Left kidney (tissue), 8 donors: ENCODE measurements at places on chromosomes 6 and 20. TPM values are rescaled to one million over a fixed set of nuclear protein-coding genes. Genes with fewer than 3 reads are reported as not detected.

Gene RAD21L1
- polyA plus RNA-seq, result not detected

Gene ARMH2
- polyA plus RNA-seq, result not detected

Gene TBX18
- 12.5 TPM for polyA plus RNA-seq

Gene ZBTB24
- polyA plus RNA-seq, result 17.4 TPM

GRCh38 chr6:22913612-22914011, 344.2 kb downstream of the HDGFL1 start:
- DNase-seq, result no peak

- no peak for DNase-seq
Observed at GRCh38 chr6:6665555-6666243, 77.2 kb downstream of the LY86 start.

DNA sequence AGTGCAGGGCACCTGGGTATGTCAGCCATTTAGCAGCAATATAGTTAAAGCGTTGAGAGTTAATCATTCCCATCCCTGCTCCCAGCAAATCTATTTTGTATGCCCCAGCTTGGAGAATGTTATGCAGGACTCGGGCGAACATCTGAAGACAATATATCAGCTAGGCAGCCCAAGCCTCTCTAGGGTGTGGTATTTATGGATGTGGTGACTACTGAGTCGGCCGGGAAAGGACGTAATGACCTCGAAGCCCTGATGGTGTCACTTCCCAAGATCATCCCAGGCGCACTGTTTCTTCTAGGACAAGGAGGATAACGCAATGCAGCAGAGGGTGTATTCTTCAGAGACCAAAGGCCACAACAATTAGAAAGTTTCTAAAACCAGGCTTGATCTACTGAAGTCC, 63.6 kb upstream of the FAM184A start:
- DNase-seq, result no peak

DNA sequence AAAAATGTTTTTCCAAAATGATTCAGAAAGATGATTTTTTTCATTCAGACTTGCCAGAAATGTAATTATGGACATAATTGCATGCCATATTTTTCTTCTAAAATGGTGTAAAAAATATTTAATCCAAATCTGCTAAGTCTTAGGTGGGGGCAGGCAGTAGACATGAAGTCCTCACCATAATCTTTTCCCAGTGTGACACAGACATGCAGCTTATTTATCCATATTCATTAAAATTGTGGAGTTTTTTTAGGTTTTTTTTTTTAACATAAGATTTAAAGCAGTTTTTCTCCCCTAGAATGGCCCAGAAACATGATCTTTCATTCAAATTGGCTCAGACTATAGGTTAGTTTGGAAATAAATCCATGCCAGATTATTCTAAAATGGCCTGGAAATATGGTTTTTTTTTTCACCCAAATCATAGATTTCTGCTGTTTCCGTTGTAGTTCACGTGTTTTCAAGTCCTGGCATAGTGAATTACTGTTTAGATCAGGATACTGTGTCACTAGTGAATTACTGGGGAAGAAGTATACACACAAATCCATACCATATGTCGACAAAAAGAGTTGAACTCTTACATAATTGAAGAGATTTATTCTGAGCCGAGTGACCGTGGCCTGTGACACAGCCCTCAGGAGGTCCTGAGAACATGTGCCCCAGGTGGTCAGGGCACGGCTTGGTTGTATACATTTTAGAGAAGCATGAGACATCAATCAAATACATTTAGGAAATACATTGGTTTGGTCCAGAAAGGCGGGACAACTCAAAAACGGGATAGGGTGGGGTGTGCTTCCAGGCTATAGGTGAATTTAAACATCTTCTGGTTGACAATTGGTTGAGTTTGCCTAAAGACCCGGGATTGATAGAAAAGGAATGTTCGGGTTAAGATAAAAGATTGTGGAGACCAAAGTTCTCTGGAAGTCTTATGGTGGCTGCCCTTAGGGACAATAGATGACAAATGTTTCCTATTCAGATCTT, 33.9 kb downstream of the ZNF133 start:
- DNase-seq, result no peak

- DNase-seq, result no peak
Observed at GRCh38 chr6:3535776-3536435, 79.1 kb upstream of the SLC22A23 start.

DNA sequence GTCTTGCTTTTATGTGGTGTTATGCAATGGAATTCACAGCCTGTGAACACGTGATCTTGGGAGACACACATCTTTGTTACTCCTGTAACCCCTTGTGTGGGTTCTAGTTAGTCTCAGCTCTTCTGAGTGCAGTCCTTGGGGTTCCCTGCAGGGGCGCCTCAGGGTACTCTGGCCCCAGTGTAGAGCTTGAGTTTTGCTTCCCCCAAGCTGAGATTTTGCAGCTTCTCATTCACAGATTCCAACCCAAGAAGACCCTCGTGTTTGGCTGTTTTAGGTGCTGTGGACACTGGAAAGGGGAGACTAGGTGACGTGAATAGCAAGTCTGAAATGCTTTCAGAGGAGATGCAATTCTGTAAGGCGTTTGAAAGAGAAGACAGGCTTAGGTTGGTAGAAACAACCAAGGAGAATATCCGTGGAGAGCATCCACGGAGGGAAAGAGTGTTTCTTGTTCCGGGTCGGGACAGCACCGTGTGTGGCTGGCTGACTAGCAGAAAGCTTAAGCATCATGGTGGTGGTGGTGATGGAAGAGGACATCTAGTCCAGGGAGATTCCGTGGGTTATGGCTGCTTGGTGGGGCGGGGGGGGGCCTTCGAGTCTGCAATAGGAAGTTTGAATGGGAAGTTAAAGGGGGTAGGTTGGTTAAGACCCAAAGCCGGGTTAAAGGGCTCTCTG, 30.1 kb downstream of the DUSP22 start:
- no peak for DNase-seq

DNA sequence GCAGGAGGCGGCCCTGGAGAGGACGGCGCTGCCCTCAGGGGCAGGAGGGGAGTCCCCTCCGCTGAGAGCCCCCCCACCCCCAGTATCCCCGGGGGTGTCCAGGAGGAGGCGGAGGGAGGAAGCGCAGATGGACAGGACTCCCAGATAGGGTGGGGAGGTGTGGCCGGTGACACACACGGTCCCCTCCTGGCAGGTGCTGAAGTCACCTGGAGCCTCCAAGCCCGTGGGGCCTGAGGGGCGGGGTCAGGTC, 1.4 kb downstream of the STMN3 start:
- DNase-seq, result no peak

DNA sequence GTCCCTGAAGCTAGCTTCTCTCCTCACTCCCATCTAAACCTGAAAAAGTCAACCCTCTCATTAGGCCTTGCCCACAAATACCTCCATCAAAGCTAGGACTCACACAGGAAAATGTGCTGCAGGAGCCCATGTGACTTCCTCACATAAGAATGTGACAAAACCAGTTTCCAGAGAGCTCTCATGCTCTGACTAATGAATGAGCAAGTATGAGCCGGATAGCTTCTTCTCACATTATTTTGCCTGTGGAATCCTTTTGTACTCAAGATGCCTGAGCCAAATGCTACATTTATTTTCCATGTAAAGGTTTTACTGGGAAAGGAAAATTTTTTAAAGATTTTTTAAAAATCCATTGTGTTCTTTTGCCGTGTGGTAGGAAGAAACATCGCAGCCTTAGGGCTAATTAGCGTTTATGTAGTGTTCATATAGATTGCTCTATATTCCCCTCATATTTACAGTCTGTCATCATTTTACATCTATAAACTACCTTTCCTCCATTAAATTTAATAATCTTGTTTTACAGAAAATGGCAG, 68.6 kb upstream of the CCN6 start:
- DNase-seq, result peak; percentile 53

GRCh38 chr6:22884456-22884855, 315.1 kb downstream of the HDGFL1 start:
- DNase-seq, result no peak

DNA sequence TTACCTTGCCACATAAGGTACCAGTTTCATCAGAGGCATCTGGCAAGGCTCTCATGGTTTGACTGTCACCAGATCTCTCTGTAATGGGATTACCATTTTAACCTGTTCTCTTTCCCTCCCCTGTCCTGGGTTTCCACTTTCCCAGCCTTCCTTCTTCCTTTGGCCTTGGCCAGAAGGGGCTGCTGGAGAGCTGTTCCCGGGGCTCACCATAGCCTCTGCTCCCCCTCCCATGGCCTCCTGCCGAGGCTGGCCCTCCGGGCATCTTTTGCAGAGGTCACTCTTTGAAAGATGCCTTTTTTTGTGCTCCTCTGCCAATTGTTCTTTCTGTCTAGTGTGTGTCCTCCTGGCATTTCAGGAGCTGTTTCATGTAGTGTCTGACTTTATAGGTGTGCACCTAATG, 100.7 kb upstream of the SCP2D1 start:
- DNase-seq, result no peak

DNA sequence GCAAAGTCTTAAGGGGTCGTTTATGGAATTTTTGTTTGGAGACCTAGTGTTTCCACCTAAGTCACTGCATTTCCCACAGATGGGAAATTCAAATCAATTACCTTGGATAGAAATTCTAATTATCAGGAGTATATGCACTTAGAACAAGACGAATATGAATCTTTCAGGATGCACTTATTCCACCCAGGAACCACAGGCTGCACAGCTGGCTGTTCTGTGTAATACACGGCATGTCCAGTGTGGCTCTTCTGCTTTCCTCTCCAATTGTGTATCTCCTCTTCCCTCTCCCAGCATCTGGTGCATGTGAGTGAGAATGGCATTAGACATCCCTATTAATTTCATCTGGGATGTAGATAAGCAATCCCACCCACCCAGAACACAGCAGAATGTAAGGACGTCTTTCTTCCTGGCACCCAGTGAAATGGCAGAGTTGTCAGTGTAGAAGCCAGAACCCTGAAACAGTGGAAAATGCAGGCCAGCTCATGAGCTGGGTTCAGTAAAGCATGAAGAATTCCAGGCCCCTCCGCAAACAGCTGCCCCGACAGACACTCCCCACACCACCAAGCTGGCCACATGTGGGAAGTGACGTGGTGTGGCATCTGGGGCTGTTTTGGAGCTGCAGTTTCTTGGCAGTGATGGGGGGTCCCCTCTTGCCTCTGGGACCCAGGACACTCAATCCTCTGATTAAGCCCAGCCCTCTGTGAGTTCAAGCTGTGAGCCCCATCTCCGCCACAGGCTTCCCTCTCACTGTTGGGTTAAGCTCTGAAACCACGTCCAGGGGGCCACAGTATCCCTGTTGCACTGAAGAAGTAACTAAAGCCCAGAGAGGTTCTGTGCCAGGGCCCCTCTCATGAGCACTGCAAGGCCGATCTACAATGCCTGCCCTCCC, 180.1 kb upstream of the CST7 start:
- no peak for DNase-seq

- DNase-seq, result no peak
Observed at GRCh38 chr6:132253906-132254305, 147.4 kb downstream of the MOXD1 start.

DNA sequence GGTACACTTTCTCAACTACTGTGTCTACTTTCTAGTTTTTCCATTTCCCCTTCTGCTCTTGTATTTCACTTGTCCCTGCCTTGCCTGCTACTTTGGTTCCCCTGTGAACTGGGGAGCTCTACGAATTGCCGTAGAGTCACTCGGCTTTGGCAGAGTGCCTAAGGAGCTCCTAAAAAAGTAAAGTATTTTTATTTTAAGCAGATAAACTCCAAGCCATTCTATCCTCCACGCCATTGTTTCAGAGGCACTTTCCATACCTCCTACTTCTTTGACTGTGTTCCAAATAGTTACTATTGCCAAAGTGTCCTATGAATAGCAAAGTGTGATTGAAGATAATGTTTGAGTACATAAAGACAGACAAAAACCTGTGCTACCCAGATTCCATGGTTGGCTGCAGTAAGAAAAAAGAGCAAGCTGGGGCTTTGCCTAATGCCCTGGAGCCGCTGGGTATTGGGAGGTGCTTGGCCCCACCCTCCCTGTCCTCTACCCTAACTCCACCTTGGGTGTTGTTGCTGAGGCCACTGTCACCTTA, 5.1 kb upstream of the MBOAT1 start:
- DNase-seq, result no peak

- no peak for DNase-seq
Observed at GRCh38 chr6:136901212-136901784, 20.8 kb upstream of the SLC35D3 start.

GRCh38 chr6:51273228-51273961, 454.7 kb downstream of the TFAP2B start:
- DNase-seq, result no peak
